ENCODE measurements at places on chromosomes 12 and 14.

GRCh38 chr14:100115236-100115635 is 44.2 kb downstream of the DEGS2 start:
- DNase-seq, result no peak

DNA sequence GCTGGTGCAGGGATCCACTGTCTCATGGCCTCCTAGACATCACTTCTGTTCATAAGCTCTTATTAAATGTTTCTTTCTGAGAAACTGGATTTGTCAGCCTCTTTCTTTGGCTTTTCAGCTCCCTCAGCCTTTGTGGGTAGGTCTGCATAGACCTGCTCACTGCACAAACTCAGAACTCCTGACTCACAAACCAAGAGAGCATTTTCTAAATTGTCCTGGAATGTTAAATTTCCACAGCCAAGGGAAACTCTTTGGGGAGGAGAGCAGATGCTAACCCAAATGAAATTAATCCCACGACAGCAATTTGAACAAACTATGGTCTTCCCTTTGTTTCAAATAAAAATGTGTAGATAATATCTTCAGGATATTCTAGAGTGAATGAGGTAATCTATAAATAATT is 19.5 kb upstream of the CERS5 start:
- no peak for DNase-seq

- DNase-seq, result no peak
These were observed 536 bp downstream of the VPS29 start for GRCh38 chr12:110501399-110501751.

GRCh38 chr12:44431647-44432343 is 444.3 kb downstream of the NELL2 start:
- DNase-seq, result no peak

- DNase-seq, result no peak
These were observed 24.7 kb upstream of the WDR89 start for GRCh38 chr14:63666335-63666734.
